ENCODE measurements at places on chromosomes 6 and 20.

- DNase-seq, result no peak
Measured at GRCh38 chr6:114430534-114431124, 87.8 kb upstream of the HS3ST5 start.

DNA sequence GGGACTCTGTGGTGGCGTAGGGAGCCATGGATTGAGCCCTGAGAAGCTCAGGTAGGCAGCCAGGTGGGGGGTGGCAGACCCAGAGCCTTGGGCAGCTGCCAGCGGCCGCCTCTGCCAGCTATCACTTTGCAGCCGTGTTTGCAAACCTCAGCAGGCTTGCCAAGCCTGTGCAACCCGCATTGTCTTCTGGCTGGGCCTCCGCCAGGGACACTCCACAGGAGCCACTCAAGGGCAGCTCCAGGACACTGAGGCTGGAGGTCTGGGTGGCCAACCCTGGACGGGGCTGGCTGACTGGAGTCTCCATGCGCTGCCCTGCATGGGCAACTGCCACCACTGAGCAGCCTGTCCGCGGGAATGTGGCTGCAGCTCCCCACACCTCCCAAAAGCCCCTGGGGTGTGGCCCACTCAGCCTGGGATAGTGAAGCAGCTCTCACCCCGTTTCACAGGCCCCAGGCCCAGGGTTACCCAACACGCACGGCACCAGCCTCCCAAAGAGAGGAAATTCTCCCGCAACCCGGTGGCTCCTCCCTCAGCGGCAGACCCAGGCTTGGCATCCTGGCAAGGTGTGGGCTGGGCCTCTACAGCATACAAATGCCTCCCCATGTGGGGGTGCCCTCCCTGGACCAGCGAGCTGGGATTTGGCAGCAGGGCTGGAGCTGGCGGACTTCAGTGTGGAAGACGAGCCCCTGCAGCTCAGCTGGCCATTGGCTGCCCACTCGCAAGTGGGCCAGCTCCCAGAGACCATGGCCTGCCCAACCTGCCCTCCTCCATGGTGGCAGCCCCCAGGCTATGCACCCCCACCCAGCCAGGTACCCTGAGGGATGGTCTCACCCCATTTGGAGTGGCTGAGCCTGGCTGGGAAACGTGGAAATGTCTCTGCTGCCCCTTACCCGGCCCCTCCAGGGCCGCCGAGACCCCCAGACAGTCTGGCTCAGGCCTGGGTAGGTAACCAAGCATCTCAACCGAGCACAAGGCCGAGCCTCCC, 2.9 kb downstream of the CHRNA4 start:
- DNase-seq, result no peak

DNA sequence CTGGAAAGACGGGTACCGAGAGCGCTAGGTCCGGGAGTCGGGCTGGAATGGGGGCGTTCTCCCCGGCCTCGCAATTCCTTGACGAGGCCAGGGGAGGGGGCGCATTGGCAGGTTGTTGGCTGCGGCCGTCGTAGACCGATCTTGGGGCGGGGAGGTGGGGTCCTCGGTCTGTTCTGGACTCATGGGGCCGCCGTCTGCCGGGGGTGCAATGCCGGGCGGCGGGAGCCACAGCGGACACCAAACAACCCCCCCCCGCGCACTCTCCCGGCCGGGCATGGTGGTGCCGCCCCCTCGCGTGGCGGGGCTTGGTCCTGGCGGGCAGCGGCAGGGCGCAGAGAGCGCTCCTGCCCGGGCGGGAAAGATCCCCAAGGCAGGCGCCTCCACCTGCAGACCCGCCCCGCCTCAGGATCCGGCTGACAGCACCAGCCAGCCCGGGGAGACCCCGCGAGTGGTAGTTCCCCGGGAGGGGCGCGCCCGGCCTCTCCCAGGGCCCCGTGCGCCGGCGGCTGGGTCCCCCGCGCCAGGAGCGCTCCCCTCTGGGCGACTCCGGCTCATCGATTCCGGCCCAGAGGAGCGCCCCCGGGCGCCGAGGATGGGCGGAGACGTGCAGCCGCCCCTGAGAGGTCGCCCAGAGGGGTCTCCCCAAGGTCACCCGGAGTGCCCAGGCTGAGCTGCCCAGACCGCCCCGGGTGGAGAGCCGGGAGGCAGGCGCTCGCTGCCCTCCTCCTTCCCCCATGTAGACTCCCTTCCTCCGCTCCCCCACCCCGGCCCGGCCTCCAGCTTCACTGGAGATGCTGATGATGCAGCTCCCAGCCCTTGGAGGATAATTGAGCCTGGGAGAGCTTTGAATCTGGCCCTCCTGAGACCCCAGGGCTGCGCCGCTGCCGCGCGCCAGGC, 709 bp downstream of the PPP1R16B start:
- no peak for DNase-seq

GRCh38 chr6:42088101-42088591, 37.8 kb downstream of the TAF8 start:
- no peak for DNase-seq

DNA sequence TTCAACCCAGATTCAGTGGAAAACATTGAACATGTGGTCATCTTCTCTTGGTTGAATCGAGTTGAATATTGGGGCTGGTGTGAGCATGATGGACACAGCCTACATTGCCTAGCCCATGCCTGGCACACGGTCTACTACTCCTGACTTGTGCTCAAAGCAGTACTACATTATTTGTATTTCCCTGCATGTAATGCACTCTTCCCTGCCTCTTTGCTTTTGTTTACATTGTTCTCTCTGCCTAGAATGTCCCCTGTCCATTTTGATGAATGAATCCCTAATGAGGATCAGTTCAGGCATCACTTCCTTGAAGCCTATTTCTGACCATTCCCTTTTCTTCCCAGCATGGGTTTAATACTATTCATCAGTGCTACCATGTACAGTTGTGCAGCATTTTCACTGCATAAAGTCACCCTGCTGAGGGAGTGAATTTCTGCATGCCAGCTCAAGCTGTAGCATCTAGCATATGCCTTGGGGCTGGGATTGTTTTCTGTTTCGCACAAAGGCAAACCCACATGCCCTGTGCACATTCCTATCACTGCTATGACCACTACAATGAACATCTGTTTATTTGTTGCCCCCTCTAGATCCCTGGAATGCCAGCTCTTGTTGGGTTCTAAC, 75.3 kb upstream of the CCN6 start:
- DNase-seq, result no peak

DNA sequence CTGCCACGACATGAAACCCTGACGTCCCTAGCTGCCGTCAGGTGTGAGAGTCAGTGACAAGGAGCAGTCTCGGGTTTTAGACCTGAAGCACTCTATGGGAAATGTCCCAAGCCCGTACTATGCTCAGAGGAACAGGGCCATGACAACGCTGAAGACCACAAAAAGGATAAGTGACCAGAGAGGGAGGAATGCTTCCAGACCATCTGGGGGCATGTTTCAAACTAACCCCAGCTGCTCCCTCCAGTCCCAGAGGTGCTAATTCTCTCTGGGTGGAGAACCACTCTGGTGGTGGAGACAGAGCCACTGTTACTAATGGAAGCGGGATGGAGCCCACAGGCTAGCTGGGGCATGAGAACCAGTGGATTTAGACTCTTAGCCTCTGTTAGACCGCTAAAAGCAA, 8.7 kb downstream of the AURKA start:
- DNase-seq, result no peak

GRCh38 chr6:3473773-3474172, 16.9 kb upstream of the SLC22A23 start:
- no peak for DNase-seq

GRCh38 chr20:38473367-38473795, 738 bp downstream of the RALGAPB start:
- DNase-seq, result no peak

GRCh38 chr6:142846459-142846831, 98.5 kb downstream of the HIVEP2 start:
- DNase-seq, result no peak

DNA sequence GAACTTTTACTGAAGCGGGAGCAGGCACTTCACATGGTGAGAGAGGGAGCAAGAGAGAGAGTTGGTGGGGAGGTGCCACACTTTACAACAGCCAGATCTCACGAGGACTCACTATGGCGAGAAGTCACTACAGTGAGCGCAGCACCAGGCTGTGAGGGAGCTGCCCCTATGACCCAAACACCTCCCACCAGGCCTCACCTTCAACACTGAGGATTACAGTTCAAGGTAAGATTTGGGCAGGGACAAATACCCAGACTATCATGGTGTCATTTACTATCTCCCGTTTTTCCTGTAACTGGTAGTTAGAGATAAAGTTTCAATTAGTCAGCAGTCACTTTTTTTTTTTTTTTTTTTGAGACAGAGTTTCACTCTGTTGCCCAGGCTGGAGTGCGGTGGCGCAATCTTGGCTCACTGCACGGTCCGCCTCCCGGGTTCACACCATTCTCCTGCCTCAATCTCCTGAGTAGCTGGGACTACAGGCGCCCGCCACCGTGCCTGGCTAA, 7.8 kb downstream of the RBCK1 start:
- DNase-seq, result no peak

DNA sequence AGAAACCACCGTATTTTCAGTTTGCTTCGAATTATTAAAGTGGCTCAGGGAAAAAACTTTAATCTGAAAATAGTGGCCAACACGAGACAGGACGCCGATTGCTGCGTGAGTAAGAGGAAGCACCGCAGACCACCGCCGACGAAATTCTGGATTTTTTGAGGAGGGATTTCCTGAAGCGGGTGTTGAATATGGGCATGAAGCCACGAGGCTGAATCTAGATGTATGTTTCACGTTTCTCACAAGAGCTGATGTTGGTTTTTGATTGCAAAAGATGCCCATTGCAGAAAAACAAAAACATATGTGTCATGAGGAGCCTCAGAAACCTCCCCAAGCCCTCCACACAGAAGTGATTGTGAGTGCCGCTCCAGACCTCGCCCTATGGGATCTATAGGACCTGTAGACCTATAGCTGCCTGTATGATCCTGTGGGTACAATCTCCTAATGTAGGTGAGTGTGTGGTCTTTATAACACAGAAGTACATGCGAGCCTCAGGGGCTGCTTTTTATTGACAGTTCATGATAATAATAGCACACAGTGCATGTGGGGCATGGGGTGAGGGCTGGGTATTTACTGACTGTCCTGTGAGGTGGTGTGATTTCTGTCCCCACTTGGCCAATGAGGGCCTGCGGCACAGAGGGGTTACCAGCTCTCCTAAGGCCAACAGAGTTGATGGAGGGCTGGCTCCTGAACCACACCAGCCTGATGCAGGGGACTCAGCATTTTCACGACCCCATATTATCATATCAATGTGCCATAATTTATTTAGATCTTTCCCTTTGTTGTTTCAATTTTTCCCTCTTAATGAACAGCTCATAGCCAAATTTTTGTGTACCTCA, 243.9 kb downstream of the DLL1 start:
- no peak for DNase-seq

GRCh38 chr6:62904687-62905086, 306.6 kb upstream of the FKBP1C start:
- DNase-seq, result no peak

GRCh38 chr6:32191696-32192607, 491 bp downstream of the GPSM3 start:
- no peak for DNase-seq

GRCh38 chr6:31737991-31738979, 1.5 kb upstream of the MSH5 start:
- no peak for DNase-seq

DNA sequence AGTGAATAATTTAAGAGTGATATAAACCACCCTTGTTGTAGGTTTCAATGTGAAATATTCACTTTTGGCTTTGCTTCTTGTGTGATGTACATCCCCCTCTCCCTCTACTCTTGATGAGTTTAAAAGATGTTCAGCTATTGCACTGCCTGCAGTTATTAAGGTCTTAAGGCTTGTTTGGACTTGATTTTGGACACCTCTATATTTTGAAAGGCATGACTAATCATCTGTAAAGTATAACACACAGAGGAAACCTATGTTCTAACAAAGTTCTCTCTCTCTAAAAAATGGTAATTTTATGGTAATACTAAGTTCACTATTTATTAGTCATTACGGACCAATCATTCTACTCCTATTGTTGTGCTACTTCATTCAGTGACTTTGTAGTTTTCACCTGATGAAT, 1719.9 kb downstream of the GRIK2 start:
- DNase-seq, result no peak

DNA sequence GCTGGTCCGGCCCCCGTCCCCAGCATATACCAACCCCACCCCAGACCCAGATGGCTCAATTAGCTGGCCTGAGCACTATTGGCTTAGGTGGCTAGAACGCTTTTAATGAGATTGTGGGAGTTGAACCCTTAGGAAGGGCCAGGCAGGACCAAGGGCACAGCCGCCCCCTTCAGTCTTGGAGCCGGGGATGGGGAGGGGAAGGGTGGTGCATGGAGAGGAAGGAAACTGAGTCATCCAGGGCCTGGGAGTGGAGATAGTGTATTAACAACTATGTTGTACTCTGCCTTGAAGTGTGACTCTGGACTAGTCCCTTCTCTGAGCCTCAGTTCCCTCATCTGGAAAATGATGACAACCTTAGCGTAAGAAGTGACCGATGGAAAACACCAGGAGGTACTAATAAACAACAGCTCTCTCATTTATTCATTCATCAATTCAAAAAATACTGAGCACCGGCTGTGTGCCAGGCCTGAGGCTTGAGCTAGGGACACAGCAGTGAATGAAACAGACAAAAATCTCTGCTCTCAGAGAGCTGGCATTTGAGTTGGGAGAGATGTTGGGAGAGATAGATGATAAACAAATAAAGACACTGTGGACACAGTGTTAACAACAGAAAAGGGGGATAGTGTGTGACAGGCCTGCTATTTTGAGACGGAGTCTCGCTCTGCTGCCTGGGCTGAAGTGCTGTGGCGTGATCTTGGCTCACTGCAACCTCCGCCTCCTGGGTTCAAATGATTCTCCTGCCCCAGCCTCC, 11.5 kb downstream of the PEDS1 start:
- DNase-seq, result no peak

GRCh38 chr6:88004707-88005106, 42.9 kb upstream of the SPACA1 start:
- DNase-seq, result no peak

GRCh38 chr20:47568837-47569410, 67.2 kb downstream of the NCOA3 start:
- DNase-seq, result no peak

GRCh38 chr6:158999154-158999665, 792 bp downstream of the RSPH3 start:
- DNase-seq, result no peak

DNA sequence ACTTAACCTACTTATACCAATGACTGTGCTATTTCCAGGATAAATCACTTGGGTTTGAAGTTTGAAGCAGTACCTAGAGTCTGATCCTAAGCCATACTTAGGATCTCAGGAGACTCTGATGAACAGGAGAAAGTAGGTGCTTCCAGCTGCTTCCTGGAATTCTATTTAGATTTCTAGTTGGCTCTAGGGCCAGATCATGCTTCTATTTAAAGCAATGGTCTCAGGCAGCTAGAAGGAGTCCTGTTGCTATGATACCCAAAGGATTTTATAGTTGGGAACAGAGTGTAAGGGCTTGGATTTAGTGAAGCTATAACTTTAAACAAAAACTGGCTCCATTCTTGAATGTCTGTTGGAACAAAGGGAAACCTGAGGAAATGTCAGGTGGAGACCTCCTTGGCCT, 52.4 kb upstream of the TINAG start:
- no peak for DNase-seq

- DNase-seq, result no peak
Measured at GRCh38 chr6:63269470-63269869, 50.3 kb downstream of the LGSN start.

- DNase-seq, result no peak
Measured at GRCh38 chr6:127102299-127102698, 16.2 kb upstream of the RSPO3 start.

All from left forelimb (tissue), 1 donor.